LoVo (cell line): ENCODE measurements at places on chromosomes 16 and 17.

DNA sequence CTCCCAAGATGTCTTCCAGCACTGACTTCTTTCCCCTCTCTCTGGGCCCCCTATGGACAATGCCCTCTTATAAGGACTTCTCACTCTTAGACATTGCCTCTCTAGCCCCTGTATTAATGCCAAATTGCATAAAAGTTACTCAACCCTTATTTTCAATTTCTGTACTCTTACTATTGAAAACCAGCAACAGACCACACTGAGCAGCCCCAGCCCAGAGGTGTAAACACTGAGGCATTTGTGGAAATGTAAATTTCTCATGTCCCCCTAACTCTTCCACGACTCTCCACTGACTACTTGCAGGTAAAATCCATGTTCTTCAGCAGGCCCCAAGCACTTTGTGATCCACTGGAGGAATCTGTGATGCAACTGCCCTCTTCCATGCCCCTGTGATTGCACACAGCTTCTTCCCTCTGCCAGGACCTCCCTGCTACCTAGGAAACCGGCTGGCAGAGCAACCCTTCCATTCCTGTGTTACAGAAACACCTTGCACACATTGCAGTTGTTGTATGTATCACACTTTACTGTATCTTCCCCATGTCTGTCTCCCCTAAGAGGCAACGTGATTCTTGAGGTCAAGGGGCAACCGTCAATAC lies 4.4 kb downstream of the N4BP1 start:
- no peak for DNase-seq

GRCh38 chr17:73043686-73044581 lies 48.6 kb downstream of the SLC39A11 start:
- DNase-seq = no peak

GRCh38 chr17:76535788-76536510 lies 1.6 kb downstream of the CYGB start:
- DNase-seq = no peak

- no peak for DNase-seq
These were observed 157.4 kb upstream of the CHMP6 start for GRCh38 chr17:80833952-80834892.

DNA sequence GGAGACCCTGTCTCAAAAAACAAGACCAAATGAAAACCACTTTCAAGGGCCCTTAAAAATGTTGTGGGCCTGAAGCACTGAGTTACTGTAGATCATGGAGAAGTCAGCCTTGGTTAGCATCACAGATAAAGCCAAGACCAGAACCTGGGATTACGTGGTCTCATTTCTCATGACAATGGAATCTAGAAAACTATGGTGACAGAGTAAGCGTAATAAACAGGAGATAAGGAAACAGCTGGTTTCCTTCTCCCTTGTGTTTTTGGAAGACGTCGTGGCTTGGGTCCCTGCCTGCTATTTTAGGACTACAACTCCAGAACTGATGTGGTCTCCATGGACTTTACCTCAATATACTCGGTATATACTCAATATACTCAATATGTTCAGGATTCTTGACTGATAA lies 180.7 kb upstream of the ZFHX3 start:
- DNase-seq = no peak

DNA sequence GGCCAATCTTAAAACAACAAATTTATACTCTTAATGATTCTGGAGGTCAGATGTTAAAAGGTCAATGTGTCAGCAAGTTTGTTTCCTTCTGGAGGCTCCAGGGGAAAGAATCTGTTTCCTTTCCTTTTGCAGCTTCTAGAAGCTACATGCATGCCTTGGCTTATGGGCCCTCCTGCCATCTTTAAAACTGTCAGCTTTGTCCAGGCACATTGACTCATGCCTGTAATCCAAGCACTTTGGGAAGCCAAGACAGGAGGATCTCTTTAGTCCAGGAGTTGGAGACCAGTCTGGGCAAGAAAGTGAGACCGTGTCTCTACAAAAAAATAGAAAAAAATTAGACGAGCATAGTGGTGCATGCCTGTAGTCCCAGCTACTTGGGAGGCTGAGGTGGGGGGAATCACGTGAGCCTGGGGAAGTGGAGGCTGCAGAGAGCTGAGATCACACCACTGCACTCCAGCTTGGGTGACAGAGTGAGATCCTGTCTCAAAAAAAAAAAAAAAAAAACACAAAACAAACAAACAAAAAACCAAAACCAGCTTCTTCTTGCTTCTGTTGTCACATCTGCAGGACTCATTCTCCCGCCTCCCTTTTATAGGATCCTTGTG lies 58.3 kb downstream of the NOS2 start:
- DNase-seq = no peak

DNA sequence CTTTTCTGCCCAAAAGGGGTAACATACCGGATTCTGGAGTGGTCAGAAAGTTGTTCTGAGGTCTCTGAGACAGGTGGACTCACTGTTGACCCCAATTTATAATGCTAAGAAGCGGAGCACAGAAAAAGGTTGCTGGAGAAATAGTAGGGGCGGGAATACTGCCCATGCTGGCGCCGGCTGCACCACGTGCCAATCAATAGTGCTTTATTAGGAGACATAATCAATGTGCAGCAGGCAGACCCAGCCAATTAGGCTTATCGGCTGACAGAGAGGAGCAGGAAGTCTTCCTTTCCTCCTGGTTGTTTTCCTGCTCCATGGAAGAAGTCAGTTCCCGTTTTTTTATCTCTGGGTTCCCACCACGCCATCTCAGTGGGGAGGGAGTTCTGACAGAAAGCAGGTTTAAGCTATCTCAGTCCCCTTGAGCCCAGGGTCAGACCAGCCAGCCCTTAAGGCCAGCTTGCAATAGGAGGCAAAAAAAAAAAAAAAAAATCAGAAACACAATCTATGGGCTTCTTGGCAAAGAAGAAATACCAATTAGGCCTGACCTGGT lies 68.2 kb upstream of the IRX6 start:
- DNase-seq = no peak

- DNase-seq = peak; percentile 97
These were observed 17.8 kb downstream of the SAP30BP start for GRCh38 chr17:75684924-75685323.

DNA sequence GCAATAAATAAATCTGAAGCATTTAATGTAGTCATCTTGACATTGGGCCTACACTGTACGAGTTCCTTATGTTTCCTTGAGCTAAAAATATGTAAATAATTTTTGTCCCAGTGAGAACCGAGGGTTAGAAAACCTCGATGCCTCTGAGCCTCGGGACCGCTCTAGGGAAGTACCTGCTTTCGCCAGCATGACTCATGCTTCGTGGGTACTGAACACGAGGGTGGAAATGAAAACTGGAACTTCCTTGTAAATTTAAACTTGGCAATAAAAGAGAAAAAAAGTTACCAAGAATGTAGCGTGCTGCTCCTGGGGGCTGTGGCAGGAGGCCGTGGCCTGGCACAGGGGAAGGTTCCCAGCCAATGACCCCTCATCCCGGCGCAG lies 74.1 kb downstream of the SOCS1 start:
- no peak for DNase-seq

GRCh38 chr16:85026703-85027102 lies 892 bp upstream of the KIAA0513 start:
- DNase-seq = no peak

DNA sequence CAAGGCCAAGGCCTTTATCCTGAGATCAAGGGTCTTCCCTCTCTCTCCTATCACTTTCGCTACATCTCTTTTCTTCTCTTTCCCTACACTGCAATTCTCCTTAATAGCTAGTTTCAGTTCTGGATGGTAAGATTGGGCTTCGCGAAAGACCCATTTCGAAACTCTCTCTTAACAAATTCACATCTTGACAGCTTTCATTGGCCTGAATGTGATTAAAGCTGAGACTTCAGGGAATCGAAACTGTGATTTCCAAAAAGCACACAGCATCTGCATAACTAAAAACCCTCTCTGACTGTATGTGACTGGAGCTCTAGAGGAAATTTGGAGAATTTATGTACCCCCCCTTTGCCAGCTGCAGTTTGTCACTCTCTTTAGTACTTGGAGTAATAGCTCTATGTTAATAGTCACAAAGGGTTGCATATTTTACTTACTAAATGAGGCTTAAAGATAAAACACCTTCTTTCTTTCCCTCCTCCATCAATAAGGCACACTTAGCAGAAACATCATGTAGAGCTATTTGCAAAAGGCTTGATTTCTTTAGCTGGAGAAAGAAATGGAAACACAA lies 105.3 kb upstream of the FAM20A start:
- no peak for DNase-seq

GRCh38 chr17:1174263-1174880 lies 5.4 kb downstream of the ABR start:
- DNase-seq = no peak

GRCh38 chr17:77609553-77610517 lies 348.7 kb upstream of the TNRC6C start:
- no peak for DNase-seq

GRCh38 chr17:63987221-63988126 lies 10.7 kb upstream of the PRR29 start:
- DNase-seq = no peak

GRCh38 chr16:47881574-47881973 lies 274.2 kb downstream of the ABCC12 start:
- DNase-seq = no peak
